ENCODE measurements at places on chromosomes 7 and 10. TPM values are rescaled to one million over a fixed set of nuclear protein-coding genes. Genes with fewer than 3 reads are reported as not detected.

The SLC29A4 gene
- 0.96 TPM for total RNA-seq

The FLNC gene
- 0.28 TPM for total RNA-seq

The ANKRD7 gene
- not detected for total RNA-seq

The SCIN gene
- not detected for total RNA-seq

The CDH23 gene
- total RNA-seq, result 0.07 TPM

The ANKRD22 gene
- total RNA-seq, result not detected

The TMEM176A gene
- not detected for total RNA-seq

The ADRA2A gene
- not detected for total RNA-seq

The RAPGEF5 gene
- 1.9 TPM for total RNA-seq

The HPSE2 gene
- not detected for total RNA-seq

The TFAM gene
- total RNA-seq, result 62.3 TPM

The PAOX gene
- 1.8 TPM for total RNA-seq

The HILPDA gene
- total RNA-seq, result 6.2 TPM

The CYP3A5 gene
- total RNA-seq, result 0.83 TPM

The CLDN3 gene
- not detected for total RNA-seq

The TRPV6 gene
- 0.30 TPM for total RNA-seq

The TACC2 gene
- total RNA-seq, result 89.0 TPM

The RPEL1 gene
- total RNA-seq, result not detected

The PIP gene
- total RNA-seq, result not detected
